T-helper 22 cell (primary cell): ENCODE measurements at places on chromosomes 16 and 17.

DNA sequence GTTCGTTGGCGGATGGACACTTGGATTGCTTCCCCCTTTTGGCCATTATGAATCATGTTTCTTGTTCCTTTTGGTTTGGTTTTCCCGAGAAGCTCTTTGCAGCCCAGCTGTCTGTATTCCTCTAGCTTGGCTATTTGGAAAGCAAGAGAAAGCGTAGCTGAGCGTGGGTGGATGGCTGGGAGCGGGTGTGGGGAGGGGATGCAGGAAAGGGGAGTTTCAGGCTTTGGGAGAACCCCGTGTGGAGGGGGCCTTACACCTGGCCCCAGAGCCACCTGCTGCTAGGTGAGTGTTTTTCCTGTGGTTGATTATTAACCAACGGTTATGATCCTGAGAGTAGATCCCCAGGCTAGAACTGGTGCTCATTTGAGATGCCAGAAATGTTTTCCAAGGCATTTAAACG is 103.7 kb downstream of the RAP1GAP2 start:
- DNase-seq: no peak

- peak; percentile 86 for DNase-seq
Measured at GRCh38 chr17:81094509-81095382, 59.8 kb downstream of the BAIAP2 start.

- no peak for DNase-seq
Measured at GRCh38 chr16:87274794-87275193, 42.4 kb downstream of the C16orf95 start.

DNA sequence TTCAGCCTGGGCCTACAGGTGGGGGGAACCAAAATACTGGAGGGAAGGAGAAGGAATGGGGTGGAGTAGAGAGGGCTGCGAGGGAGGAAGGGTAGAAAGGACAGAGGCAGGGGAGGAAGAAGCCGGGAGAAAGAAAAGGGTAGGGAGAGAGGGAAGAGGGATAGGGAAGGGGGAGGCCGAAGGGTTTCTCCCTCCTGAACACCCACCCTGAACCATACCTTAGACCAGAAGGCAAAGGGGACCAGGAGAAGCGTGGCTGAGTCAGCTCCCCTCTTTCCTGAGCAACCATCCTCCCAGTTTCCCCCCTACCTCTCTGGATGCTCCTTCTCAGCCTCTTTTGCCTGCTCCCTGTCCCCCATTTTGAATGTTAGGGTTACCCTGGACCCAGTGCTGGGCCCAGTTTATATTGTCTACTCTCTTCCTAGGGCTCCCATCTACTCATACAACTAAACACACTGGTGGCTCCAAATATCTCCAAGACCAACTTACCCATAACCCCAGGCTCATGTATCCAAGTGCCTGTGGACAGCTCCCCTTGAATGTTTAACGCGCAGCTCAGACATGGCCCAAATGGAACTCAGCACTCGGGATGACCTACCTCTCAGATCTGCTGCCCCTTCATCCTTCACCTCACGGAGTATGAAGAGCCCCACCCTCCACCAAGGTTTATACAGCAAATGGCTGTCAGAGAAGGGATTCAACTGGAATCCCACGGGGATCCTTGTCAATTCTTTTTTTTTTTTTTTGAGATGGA is 7.8 kb downstream of the TSPOAP1 start:
- no peak for DNase-seq

GRCh38 chr17:48578616-48579470 is 693 bp upstream of the HOXB4 start:
- DNase-seq: no peak

- no peak for DNase-seq
Measured at GRCh38 chr16:4685776-4686496, 7.4 kb upstream of the NUDT16L1 start.

DNA sequence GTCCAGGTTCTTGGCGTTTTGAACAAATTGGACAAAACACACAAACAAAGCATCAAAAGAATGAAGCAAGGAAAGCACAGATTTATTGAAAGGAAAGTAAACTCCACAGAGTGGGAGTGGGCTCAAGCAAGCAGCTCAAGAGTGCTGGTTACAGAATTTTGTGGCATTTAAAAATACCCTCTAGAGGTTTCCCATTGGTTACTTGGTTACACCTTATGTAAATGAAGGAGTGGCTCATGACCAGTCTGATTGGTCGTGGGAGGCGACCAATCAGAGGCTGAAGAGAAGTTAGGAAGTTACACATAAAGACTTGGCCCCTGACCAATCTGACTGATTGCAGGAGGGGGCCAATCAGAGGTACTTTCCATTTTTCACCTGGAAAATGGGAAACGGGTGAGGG is 1373.8 kb upstream of the GOT2 start:
- DNase-seq: no peak

- no peak for DNase-seq
Measured at GRCh38 chr16:63625126-63625525, 1496.7 kb downstream of the CDH11 start.

DNA sequence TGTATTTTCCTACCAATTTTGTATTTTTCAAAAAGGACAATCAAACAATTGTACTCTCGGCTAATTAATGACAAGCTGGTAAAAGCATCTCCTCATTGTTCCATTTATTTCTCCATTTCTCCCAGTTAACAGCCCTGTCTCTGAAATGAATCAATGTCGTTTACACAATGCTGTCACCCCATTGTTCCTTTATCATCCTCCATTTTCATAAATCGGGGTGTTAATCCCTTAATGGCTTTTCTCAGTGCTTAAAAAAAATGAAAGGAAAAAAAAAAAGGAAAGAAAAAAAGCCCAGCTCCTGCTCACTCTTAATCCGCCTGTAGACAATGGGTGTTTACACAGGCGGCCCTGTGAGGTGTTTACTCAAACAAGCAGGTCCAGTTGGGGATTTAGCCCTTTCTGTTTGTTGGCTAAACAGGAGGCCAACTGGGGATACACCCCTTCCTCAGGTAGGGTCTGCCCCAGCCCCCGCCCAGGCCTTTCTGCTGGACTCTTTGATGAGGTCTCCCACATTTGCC is 86.8 kb upstream of the SALL1 start:
- DNase-seq: no peak

DNA sequence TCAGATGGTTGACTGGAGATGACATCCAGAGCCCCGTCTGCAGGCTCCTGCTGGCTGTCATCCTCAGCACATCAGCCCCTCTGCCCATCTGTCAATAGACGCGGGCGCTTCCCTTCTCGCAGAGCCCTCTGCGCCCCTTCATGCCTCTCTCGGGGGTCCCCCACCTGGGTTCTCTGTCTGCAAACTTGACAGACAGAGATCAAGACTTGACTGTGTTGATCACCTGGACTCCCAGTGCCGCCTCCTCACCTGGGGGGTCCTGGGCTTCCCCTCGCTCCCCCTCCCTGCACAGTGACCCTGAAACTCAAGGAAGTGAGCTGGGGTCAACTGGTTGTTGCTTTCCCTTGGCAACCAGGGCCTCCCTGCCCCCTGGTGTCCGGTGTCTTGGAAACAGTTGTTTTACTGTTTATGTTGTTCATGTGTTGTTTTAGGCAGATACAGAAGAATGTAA is 31.9 kb downstream of the RNF213 start:
- no peak for DNase-seq

- no peak for DNase-seq
Measured at GRCh38 chr17:38724337-38724988, 5.7 kb upstream of the CISD3 start.

DNA sequence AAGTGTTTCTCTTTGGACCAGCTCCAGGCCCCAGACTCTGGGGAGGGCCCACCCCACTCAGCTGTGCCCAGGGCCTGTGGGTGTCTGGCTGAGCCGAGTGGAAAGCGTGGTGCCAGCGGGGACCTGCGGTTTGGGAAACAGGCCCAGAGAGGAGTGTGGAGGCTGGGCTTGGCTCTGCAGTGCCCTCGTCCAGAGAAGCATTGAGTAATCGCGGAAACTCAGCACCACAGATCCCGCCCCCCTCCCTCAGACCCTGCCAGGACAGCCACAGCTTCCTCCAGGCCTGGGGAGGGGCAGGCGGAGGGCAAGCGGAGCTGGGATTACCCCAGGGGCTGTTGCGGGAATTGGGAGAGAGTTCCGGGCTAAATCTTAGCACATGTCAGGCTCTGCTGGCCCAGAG is 14.6 kb upstream of the PITPNA start:
- no peak for DNase-seq

GRCh38 chr17:41695954-41696757 is 7.5 kb downstream of the EIF1 start:
- DNase-seq: peak; percentile 55

- no peak for DNase-seq
Measured at GRCh38 chr17:61650749-61651148, 59.7 kb upstream of the NACA2 start.
